ENCODE measurements at places on chromosomes 5 and 9. TPM values are rescaled to one million over a fixed set of nuclear protein-coding genes. Genes with fewer than 3 reads are reported as not detected.

- H3K27ac ChIP-seq: no peak overlapping the region
- no peaks in the 10 kb centered on the region for H3K4me1 ChIP-seq
- H3K4me3 ChIP-seq: no peak overlapping the region
- no peaks in the 10 kb centered on the region for H3K27me3 ChIP-seq
These were observed 57.7 kb downstream of the MTMR12 start for GRCh38 chr5:32254881-32255539.

DNA sequence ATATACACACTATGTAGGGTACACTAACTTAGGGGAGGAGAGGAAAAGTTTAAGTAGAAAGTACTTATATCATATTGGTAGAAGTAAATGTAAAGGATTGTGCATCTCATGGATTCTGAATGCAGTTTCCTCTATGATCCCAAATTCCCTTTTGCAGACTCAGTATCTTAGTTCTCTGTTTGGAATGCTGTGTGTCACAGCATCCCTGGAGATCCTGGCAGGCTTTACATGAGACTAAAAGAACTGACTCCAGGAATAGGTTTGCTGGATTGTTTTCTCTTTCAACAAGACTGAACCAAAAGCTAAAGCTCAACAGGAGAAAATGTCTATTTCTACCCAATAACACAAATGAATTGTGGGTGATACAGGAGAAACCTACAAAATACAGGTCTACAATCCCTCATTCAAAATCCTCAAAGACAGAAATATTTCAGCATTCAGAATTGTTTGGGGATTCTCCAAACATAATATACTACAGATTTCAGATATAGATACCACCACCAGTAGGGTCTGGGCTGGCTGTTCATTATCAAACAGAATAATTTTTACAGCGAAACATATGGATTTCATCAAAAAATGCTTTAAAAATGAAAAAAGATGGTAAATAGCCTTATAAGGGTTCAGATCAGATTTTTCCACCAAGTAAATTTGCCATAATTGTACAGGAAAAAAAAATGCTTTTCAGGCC, 324.7 kb upstream of the GRAMD2B start:
- no peaks in the 10 kb centered on the region for H3K27me3 ChIP-seq
- H3K27ac ChIP-seq: peak overlapping the region; percentile 47
- no peak overlapping the region for H3K4me3 ChIP-seq

CAMK2A gene
- 1.6 TPM for total RNA-seq

DNA sequence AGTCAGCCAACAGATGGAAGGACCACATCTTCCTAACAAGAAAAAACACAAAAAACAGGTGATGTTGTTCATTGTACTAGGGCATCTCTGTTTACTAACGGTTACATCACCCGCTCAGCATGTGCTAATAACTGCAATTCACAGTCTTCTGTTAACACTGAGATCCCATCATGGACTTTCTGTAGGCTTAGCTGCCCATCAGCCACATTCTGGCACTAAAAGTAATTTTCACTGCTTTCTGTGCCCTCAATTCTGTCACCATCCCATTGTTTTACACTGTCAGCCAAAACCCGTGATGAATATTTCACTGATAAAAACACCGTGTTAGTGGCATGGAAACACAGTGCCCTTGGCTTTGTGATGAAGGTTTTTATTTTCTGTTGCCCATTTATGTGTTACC, 64.6 kb downstream of the CAST start:
- DNase-seq: no peak
- H3K27ac ChIP-seq: no peak overlapping the region

- no peaks in the 10 kb centered on the region for H3K36me3 ChIP-seq
- peaks cover 10% of the 10 kb centered on the region for H3K4me1 ChIP-seq
- H3K27me3 ChIP-seq: no peaks in the 10 kb centered on the region
These were observed 34.9 kb downstream of the SH3GL2 start for GRCh38 chr9:17613758-17614157.

DNA sequence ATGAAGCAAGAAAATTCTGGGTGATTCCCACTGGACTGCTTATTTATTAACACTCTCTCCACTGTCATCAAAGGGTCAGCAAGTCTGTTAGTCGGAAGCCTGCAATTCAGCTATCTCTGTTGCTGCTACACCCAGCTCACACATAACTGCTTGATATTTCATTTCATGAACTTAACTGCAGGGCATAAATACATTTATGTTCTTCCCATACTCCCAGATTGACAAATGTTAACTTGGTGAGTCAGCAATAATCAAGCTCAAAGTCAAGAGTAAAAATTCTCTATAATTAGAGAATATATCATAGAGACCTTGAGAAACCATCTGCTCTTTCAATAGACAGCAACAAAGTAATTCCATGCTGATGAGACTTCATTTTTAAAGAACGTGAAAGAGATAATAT, 198.8 kb downstream of the ADAMTS12 start:
- H3K4me1 ChIP-seq: peaks cover 36% of the 10 kb centered on the region
- no peak overlapping the region for H3K4me3 ChIP-seq
- DNase-seq: no peak
- H3K36me3 ChIP-seq: no peaks in the 10 kb centered on the region
- no peak overlapping the region for H3K27ac ChIP-seq

- H3K27ac ChIP-seq: peak overlapping the region; percentile 10
- DNase-seq: peak; percentile 89
- H3K4me1 ChIP-seq: peaks cover 16% of the 10 kb centered on the region
- no peak overlapping the region for H3K4me3 ChIP-seq
- H3K27me3 ChIP-seq: no peaks in the 10 kb centered on the region
- H3K36me3 ChIP-seq: peaks cover 8% of the 10 kb centered on the region
These were observed 21.3 kb downstream of the GALNT10 start for GRCh38 chr5:154211641-154212390.

- no peak overlapping the region for H3K4me3 ChIP-seq
- H3K27me3 ChIP-seq: no peaks in the 10 kb centered on the region
- peaks cover 34% of the 10 kb centered on the region for H3K36me3 ChIP-seq
- no peak overlapping the region for H3K27ac ChIP-seq
These were observed 15.8 kb downstream of the RAB14 start for GRCh38 chr9:121185774-121186403.

GRCh38 chr5:68287976-68288706, 72.6 kb downstream of the PIK3R1 start:
- H3K36me3 ChIP-seq: peaks cover 3% of the 10 kb centered on the region
- H3K4me3 ChIP-seq: peak overlapping the region; percentile 63
- H3K27ac ChIP-seq: peak overlapping the region; percentile 53
- peaks cover 14% of the 10 kb centered on the region for H3K4me1 ChIP-seq
- no peaks in the 10 kb centered on the region for H3K27me3 ChIP-seq
- peak; percentile 55 for DNase-seq

DNA sequence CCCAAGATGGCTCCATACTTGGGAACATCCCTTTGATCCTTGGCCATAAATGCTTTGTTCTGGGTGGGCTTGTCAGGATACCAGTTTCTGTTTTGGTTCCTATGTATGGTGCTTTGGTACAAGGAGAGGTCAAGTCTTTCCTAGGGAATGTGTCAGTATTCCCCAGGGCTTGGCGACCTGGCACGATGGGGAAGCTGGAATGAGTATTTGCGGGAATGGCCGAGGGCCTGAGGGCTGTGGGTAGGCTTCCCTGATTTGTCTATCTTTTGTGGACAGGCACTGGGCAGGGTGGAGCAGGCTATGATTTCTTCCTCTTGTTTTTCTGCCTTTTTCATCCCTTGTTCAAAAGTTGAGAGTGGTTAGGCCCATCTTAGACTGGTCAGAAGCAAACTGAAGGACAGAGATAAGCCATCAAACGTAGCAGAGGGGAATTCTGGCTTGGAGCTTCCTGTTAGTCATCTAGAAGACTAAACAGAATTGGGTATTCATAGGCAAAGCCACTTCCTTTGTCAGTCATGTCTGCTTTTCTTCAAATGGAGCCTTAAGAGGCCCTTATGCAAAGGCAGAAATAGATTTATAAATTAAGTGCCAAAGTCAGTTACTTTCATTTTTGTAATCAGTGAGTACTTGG, 13.7 kb downstream of the DOCK2 start:
- H3K4me3 ChIP-seq: peak overlapping the region; percentile 2
- peak overlapping the region; percentile 40 for H3K27ac ChIP-seq
- no peaks in the 10 kb centered on the region for H3K27me3 ChIP-seq
- DNase-seq: peak; percentile 88
- no peaks in the 10 kb centered on the region for H3K36me3 ChIP-seq

Data from astrocyte (in vitro differentiated cells and primary cell).